ENCODE measurements at places on chromosomes 2 and 18.

GRCh38 chr2:181394741-181395437 is 62.3 kb upstream of the ITGA4 start:
- no peak for DNase-seq

DNA sequence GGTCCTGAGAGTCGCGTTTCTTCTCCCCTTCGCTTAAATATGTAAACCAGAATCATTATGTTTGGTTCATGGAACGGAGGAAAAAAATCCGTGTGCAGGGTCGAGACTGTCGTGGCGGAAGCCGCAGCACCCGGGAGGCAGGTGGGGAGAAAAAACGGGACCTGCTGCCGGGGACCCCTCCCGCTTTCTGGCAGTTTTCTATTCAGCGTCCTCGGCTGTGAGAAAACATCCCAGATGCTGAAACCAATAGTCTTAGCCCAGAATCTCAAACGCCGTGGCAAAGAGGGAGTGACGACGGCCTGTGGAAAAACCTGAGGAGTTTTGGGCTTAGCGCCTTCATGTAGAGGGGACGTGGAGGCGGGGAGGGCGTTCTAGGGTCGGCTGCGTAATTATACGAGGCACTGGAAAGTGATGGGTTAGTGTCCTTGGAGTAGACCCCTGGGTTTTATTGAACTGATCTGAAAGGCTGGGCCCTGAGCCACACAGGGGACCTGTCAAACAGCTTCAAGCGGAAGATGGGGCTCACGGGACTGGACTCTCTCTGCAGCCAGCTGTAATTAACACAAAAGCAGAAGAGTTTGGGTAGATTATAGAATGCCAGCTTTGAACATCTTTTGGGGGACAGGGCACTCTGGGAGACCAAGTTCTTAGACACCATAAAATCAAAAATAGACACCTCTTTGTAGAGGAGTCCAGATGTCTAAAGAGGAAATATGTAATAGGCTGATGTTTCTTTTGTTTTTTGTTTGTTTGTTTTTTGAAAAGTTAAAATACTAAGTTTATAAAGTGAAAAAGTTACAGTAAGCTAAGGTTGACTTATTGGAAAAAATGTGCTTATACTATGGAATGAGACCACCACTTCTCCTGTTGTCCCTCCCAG is 834 bp upstream of the BUB1 start:
- peak; percentile 39 for DNase-seq

- DNase-seq = no peak
Measured at GRCh38 chr2:145601361-145601925, 1081.5 kb upstream of the ZEB2 start.

DNA sequence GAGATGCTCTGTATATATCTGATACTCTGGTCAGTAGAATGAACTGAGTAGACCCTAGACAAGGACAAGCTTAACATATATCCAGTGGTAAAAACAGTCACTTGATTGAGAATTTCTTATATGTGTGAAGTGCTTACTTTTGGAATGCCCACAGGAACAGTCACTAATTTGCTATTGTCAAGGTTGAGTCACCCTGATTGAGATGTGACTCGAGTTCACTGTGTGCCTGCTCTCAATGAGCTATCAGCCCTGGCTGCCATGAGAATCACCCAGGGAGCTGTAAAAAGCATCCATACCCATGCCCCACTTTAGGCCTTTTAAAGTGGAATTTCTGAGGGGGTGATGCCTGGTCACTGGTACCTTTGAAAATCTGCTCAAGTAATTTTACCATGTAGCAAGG is 283.7 kb downstream of the SUCLG1 start:
- DNase-seq = no peak

GRCh38 chr2:71466301-71467179 is 13.2 kb downstream of the DYSF start:
- DNase-seq = no peak
